Frontal cortex (tissue), 4 donors: ENCODE measurements at places on chromosomes 12 and 14.

DNA sequence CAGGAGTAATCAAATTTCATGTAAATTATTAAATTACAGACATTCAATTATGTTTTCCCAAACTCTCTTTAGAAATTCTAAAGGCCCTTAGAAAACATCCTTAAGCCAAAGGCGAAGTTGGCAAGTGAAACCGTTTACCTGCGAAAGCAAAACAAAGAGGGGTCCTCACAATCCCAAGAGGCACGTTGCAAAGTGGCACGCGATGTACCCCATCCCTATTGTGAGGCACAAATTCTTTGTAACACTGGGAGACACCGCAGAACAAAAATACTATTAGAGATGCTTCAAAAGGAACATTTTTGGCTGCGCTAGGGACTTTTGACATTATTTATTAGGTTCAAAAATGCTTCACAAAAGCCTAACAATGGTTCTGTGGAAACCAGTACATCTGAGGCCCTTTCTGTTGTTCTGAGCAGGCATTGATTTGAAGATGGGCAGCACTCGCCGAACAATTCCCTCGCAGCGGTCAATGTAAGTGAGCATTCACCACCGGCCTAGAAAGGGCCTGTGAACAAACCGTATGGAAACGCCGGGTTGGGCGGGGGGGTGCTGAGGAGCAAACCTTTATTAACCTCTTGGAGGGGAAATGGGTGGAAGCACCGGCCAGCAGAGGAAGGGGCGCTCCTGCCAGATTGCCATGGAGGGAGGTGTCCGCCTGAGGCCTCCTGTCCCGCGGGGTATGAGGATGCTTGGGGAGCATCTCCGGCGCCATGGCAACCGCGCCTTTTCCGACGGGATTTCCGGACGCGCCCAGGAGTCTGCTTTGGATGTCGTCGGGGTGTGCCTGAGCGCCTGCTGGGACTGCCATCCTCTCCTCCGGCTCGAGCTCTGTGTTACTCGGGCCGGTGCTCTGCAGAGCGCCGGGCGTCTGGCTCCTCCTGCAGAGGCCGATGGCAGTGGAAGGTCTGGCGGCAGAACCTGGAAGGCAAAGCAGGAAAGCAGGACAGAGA lies 193.9 kb downstream of the C12orf42 start:
- DNase-seq: no peak

DNA sequence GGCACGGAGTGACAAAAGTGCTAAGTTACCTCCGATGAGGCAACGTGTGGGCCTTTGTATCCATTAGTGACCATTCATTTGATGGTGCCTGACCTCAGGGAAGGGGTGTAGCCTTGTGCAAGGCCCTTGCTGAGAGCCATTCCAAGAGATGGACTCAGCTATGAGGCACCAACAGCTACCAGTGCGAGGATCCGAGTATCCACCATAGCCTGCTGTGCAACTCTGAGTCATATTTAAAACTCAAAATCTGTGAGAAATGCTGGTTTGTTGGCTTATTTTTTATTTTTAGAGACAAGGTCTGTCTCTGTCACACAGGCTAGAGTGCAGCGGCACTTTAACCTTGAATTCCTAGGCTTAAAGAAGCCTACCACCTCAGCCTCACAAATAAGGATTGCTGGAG lies 25.1 kb upstream of the WNK1 start:
- DNase-seq: no peak

DNA sequence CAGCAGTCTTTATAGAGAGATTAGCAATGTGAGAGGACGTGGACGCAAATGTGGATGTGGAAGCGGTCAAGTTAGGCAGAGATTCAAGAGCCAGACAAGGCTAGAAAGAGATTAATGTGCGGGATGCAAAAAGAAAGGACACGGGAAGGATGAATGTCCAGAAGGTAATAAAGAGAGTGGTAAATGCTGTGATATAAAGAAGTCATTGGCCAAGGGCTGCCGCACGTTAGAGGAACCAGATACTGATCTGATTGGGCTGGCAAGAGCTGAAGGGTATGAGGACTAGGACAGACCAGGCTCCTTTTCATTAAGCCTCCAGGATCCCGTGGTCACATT lies 59.5 kb downstream of the DHRS2 start:
- no peak for DNase-seq

DNA sequence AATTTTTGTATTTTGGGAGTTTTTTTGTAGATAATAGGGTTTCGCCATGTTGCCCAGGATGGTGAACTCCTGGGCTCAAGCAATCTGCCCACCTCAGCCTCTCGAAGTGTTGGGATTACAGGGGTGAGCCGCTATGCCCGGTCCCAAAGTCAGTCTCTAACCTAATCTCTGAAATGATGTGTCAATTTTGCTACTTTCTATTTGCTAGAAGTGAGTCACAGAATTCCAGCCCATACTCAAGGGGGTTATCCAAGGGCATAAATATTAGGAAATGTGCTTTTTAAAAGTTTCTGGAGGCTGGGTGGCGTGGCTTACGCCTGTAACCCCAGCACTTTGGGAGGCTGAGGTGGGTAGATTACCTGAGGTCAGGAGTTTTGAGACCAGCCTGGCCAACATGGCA lies 40.5 kb downstream of the RESF1 start:
- no peak for DNase-seq

DNA sequence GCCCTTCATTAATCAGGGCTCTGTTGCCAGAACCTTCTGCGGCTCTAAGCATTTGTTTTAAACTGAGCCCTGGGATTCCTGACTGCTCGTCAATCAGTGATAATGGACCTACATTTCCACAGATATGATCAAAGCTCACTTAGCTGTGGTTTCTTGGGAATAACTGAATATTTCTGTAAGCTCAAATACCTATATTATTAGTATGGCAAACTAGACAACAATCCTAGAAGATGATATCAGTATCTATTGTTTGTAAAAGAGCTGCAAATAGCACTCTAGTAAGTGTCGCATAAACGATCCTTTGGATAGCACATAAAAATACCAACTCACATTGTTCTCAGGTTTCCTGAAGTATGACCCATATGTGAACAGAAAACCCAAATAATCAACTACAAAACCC lies 150.4 kb downstream of the PPM1H start:
- no peak for DNase-seq

- DNase-seq: no peak
These were observed 156.3 kb downstream of the DPF3 start for GRCh38 chr14:72737560-72737943.

GRCh38 chr12:27193854-27194544 lies 50.1 kb upstream of the STK38L start:
- DNase-seq: no peak

- DNase-seq: no peak
These were observed 115.2 kb upstream of the MAP1LC3B2 start for GRCh38 chr12:116443821-116444589.

- DNase-seq: no peak
These were observed 335.6 kb downstream of the TMEM121 start for GRCh38 chr14:105861985-105862465.

DNA sequence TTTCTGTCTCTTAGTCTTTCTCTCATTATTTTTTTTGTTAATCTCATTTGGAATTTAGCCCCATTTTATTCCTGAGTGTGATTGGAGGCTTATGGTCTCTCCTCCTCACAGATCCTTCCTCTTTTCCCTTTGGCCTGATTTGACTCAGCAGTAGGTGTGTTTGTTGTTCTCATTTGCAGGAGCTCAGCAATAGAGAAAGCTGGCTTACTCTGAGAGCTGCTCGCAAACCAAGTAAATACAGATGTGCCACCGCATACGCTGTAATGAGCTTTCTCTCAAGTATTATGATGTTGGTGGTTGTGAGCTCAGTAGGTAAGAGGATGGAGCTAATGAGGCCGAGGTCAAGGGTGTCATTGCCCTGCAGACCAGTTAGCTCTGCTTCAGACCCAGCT lies 206.5 kb downstream of the ETV6 start:
- no peak for DNase-seq

GRCh38 chr12:77352946-77353345 lies 287.6 kb upstream of the E2F7 start:
- no peak for DNase-seq

GRCh38 chr14:21496453-21496852 lies 14.7 kb downstream of the METTL3 start:
- no peak for DNase-seq

- no peak for DNase-seq
These were observed 50.3 kb upstream of the KITLG start for GRCh38 chr12:88630561-88630960.

- DNase-seq: no peak
These were observed 183.7 kb downstream of the BMP4 start for GRCh38 chr14:53772936-53773335.

DNA sequence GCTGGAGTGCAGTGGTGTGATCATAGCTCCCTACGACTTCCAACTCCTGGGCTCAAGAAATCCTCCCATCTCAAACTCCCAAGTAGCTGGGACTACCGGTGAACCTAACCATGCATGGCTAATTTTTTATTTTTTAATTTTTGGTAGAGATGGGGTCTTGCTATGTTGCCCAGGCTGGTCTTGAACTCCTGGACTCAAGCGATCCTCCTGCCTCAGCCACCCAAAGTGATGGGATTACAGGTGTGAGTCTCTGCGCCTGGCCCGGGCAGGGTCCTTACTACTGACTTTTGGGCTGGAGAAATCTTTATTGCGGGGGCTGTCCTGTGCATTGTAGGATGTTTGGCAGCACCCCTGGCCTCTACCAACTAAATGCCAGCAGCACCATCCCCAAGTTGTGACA lies 44.4 kb upstream of the MED13L start:
- DNase-seq: no peak

- DNase-seq: no peak
These were observed 40.6 kb downstream of the SPRING1 start for GRCh38 chr12:116697305-116697704.
